Progenitor cell of endocrine pancreas (in vitro differentiated cells): ENCODE measurements at places on chromosomes 1 and 21. TPM values are rescaled to one million over a fixed set of nuclear protein-coding genes. Genes with fewer than 3 reads are reported as not detected.

Gene USH2A
- 0.55 and 0.78 TPM in 2 replicates for total RNA-seq

Gene CCDC28B
- total RNA-seq = 15.5 and 16.5 TPM in 2 replicates

Gene BEND5
- total RNA-seq = 14.5 and 23.9 TPM in 2 replicates

Gene HENMT1
- 5.9 and 9.1 TPM in 2 replicates for total RNA-seq

Gene AGBL4
- total RNA-seq = 2.5 and 3.1 TPM in 2 replicates

Gene OR10J4
- total RNA-seq = not detected in 2 replicates

Gene LEMD1
- 13.9 and 15.2 TPM in 2 replicates for total RNA-seq

Gene CD1B
- not detected in 2 replicates for total RNA-seq

Gene MR1
- total RNA-seq = 0.57 and 0.64 TPM in 2 replicates

Gene AMY2B
- 5.2 and 6.0 TPM in 2 replicates for total RNA-seq

Gene RLF
- 20.5 TPM in 2 replicates for total RNA-seq

Gene SPRR1A
- total RNA-seq = not detected in 2 replicates

Gene ERG
- not detected in 2 replicates for total RNA-seq

Gene CFHR3
- 0.31 and 0.55 TPM in 2 replicates for total RNA-seq

Gene LMNA
- total RNA-seq = 83.5 and 92.7 TPM in 2 replicates

Gene ROR1
- 61.3 and 63.8 TPM in 2 replicates for total RNA-seq

Gene HCRTR1
- total RNA-seq = not detected in 2 replicates

Gene SPRR2F
- total RNA-seq = 1.7 and 4.0 TPM in 2 replicates

Gene NMNAT2
- 3.1 and 3.3 TPM in 2 replicates for total RNA-seq

Gene GNAT2
- 0.57 TPM in 1 of 2 replicates, not detected in the other for total RNA-seq

Gene LAMC2
- 4.5 and 5.8 TPM in 2 replicates for total RNA-seq

Gene SELP
- not detected in 2 replicates for total RNA-seq

Gene SYNC
- total RNA-seq = 0.40 TPM in 1 of 2 replicates, not detected in the other

Gene THEM4
- total RNA-seq = 17.3 and 21.5 TPM in 2 replicates

Gene HES3
- total RNA-seq = not detected in 2 replicates

Gene SLC16A4
- 0.46 and 1.0 TPM in 2 replicates for total RNA-seq
